ENCODE measurements at places on chromosomes 3 and 15.
A peak's percentile ranks its signal among the peaks of the same experiment; 100 is the strongest.

- DNase-seq = no peak
Observed at GRCh38 chr3:114646526-114646925, 352.7 kb downstream of the TIGIT start.

DNA sequence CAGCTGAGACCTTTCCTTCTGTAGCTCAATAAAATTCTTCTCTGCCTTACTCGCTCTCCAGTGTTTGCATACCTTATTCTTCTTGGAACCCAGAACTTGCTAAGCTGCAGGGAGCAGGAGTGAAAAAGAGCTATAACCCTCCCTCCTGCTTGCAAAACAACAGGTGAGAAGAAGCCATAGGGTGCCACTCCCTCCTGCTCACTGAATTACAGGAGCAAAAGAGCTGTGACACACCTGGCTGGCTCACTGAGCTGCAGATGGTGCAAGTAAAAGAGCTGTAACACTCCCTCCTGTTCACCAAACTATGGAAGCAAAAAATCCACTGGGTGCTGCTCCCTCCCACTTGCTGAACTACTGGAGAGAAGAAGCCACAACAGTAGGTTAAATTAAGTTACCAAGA is 44.2 kb upstream of the C2CD4B start:
- no peak for DNase-seq

DNA sequence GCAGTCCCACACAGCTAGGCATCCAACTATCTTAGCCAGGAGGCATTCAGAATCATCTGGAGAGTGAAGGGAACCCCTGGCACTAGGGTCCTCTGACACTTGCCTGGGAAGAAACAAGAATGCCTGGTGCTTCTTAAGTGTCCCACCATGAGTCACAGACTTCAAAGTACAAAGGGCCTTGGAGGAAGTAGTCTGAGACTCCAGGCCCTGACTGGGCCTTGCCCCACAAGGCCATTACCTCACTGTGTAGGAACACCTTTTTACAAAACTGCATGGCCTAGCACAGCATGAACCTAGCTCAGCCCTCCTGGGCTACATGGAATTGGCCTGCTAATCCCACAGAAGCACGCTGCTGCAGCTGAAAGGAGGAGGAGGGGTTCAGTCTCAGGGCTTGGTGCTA is 104.5 kb upstream of the SLCO2A1 start:
- no peak for DNase-seq

DNA sequence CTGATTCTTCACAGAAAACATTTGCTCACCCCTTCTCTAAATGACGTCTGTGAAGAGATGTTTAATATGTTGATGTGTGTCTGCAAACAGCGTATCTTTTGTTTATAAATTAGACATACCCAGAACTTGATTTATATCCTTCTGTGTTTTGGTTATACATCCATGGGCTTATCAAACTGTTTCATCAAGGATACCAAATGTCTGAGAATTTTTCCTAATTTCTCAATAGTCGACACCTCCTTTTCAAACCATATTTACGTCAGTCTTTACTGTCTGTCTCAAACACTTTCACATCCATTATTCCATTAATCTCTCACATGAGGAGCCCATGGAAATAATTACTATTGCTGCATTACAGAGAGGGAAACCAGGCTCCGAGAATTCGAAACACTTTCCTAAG is 85.4 kb downstream of the FGF12 start:
- no peak for DNase-seq

- DNase-seq = no peak
Observed at GRCh38 chr3:95029644-95030043, 966.8 kb downstream of the NSUN3 start.

DNA sequence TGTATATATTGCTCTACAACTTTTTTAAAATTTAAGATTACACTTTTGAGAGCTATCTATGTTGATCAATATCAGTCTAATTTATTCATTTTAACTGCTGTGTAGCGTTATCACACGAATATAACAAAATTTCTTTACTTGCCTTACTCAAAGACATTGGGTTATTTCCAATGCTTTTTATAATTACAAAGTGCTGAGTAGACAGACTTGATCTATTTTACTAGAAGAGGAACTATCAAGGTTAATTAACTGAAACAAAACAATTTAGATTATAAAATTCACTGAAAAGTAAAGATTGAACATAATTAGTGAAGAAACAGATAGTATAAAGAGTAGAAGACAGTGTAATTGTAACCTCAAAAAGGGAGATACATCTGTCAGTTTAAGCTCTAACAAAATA is 105.5 kb downstream of the TGFBR2 start:
- DNase-seq = no peak

DNA sequence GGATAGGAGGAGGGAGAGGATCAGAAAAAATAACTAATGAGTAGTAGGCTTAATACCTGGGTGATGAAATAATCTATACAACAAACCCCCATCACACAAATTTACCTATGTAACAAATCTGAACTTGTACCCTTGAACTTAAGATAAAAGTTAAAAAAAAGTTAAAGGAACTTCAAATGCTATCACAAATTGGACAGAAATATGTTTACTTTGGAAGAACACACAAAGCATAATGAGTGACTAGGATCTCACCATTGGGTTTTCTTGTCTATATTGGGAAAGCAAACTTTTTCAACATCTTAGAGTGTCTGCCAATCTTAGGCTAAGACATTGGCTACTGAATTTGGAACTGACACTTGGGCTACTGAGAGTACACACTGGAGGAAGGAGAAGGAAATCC is 140.4 kb downstream of the THRB start:
- DNase-seq = no peak

GRCh38 chr3:183809270-183809669 is 16.1 kb downstream of the MAP6D1 start:
- no peak for DNase-seq

DNA sequence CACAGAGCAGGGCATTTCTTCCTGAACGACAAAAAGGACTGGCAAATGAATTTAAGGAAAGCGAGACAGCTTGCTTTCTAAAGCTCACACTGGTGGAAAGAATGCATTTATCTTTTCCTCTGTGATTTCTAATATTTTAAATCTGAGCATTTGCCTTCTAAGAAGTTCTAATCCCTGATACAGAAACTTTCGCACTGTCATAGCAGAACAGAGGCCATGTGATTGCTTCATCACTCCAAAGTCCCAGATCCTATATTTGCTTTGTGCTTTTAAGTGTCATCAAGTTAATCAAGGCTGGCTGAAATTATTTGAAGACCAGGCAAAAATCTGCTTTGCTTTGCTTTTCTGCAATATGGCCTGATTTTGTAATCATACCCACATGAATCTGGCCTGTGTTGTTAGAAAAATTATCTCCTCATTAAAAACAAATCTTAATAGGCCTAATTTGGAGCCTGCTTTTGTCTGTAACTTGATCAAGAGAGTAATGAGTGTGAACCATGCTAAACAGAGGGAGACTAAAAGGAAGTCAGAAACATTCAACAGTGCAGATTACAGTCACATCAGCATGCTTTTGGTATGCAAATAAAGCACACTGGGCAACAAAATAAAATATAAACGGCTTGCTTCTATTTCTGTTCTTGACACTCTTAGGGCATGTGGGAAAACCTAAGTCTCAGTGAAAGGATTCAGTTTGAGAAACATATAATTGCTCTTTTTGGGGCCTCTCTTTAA is 178.2 kb upstream of the ADAMTS9 start:
- DNase-seq = no peak

GRCh38 chr3:46298871-46299607 is 54.9 kb upstream of the CCR2 start:
- DNase-seq = peak; percentile 70

DNA sequence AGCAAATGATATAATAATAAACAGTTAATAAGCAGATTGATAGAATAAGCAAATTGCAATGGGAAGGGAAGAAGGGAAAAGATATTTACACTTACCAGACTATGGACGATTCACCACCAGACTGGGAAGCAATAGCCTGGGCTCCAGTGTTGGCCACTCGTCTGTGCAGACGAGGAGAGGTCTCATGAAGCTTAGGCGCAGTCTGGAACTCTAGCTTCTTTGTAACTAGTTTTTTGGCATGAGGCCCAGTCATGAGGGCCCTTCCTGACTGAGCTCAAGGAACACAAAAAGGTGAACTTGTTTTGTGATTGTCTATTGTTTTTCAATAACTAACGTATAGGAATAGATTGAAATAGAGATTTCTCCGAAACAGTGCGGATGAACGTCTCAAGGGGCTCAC is 63.3 kb upstream of the GATM start:
- DNase-seq = no peak

DNA sequence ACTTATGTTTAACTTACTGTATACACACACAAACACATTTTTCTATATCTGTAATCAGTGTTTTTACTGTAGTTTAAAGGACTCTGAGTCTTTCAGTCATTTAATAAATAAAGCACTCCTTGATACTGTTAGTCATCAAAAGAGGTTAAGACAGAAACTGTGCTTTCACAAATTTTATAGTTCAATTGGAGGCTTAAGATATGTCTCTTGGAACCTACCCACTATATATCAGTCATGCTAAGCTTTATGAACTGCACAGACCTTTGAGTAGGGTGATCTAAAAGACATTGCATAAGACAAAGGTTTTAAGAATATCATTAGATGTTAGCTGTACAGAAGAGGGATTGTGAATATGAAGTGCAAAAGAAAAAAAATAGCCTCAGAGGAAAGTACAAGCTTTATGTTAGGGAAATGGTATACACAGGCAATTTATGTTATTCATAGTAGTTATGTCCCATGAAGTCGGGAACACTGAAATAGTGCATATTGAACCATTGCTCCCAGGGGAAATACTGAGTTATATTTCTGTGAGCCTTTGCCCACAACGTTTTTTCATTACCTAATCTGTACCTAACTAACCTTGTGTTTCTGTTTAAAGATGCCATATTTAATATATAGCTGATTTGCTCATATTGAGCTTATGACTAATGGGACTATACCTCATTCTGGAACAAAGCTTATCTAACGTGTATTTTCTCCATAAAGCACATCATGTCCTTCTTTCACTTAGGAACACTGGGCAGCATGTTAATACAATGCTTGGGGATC is 19.7 kb downstream of the CHMP2B start:
- no peak for DNase-seq

GRCh38 chr3:133466531-133467386 is 66.9 kb downstream of the BFSP2 start:
- DNase-seq = peak; percentile 67

- DNase-seq = no peak
Observed at GRCh38 chr3:98326945-98327344, 26.7 kb upstream of the OR5K4 start.

DNA sequence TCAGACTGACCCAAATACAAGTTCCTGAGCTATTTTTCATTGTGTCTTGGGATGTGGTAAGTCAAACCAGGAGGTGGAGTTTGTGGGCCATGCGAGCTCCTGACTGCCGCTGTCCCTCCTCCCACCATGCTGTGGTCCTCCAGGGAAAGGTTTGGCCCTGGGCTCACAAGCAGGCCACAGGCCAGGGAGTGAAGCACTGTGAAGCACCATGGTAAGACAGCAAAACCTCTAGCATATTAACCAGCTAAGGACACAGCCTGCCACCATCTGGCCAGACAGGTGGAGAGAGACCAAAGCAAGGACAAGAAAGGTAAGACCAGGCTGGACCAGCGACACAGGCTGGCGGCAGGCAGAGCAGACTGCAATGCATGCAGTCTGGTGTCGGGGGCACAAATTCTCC is 15.3 kb downstream of the RAB43 start:
- DNase-seq = no peak

- peak; percentile 57 for DNase-seq
Observed at GRCh38 chr3:71728632-71729342, 3.6 kb upstream of the EIF4E3 start.

GRCh38 chr15:85149465-85150129 is 167.9 kb downstream of the PDE8A start:
- DNase-seq = peak; percentile 81

GRCh38 chr3:116260491-116260890 is 184.8 kb downstream of the LSAMP start:
- no peak for DNase-seq

DNA sequence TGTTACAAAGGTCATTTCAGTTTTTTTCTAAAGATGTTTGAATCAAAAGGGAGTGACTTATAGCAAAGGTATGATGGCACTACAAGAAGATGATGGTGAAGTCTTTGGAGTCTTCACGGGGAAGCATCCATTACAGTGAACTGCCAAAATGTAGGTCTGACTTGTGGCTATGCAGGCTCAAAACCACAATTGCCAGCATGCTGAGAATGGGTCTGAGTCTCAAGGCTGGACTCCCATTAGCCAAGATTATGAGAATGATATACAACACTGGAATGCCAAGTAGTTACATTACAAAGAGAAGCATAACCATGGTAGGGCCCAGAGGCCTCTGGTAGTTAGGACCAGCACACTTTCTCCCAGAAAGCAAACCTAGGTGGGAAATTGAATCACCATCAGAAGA is 194.2 kb downstream of the MTHFS start:
- no peak for DNase-seq

DNA sequence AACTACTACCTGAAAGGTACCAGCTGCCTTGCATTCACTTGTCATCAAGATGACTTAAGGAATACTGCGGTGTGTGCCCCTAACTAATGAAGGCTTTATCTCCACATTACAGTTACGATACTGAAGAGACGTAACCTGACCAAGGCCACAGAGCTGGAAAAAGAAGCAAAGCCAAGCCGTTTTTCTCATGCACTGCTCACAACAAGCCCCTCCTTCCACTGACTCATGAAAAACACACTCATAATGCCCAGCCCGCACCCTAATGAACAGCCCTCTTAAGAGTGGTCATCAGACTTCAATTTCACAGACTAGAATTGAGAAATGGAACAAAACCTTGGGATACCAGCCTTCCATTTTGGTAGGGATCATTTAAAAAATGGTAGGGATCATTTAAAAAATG is 11.6 kb downstream of the PSMD6 start:
- DNase-seq = no peak
